ENCODE measurements at places on chromosomes 6 and 20. TPM values are rescaled to one million over a fixed set of nuclear protein-coding genes. Genes with fewer than 3 reads are reported as not detected.

- DNase-seq: no peak
Observed at GRCh38 chr6:128033156-128033555, 132.3 kb upstream of the THEMIS start.

DNA sequence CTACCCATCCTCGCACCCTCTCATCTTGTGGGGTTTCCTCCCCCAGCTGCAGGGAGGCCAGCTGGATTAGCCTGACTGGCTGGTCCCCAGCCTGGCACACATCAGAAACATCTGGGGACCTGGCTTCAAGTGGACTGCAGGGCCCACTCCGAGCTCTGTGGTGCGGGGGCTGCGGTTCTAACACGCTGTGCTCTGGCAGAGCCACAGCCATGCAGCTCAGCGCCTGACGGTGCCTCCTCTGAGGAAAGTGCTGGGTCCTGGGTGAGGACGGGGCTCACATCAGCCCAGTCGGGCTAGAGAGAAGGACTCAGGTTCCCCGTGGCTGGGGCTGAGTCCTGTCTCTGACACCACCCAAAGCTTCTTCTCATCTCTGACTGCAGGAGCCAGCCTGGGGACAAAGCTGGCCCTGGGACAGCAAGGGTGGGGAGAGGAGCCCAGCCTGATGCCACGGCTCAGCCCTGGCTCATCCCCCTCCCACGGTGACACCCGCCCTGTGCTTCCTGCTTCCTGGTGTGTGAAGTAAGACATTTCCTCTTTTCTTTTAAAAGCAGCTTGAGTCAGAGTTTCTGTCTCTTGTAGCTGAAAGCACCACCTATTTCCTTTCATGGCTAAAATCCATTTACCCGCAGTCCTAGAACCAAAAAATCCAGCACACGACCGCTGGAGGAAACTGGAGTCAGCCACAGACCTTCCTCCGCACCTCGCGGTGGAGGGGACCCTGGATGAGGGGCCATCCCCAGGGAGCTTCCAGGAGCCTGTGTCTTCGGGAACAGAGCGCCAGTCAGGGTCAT is 127.4 kb upstream of the AFDN start:
- DNase-seq: peak; percentile 48

DNA sequence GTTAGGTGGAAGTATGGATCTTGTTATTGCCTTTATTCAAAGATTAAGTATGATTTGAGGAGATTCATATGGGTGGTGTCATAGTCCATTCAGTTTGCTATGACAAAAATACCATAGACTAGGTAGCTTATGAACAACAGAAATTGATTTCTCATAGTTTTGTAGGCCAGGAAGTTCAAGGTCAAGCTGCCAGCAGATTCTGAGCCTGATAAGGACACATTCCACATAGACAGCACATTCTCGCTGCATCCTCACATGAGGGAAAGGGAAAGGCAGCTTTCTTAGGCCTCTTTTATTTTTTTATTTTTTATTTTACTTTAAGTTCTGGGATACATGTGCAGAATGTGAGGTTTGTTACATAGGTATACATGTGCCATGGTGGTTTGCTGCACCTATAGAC is 27.7 kb downstream of the ME1 start:
- no peak for DNase-seq

GRCh38 chr6:154996841-154997311 is 1.8 kb downstream of the TIAM2 start:
- DNase-seq: no peak

- no peak for DNase-seq
Observed at GRCh38 chr20:62543470-62544302, 67.9 kb upstream of the GATA5 start.

DNA sequence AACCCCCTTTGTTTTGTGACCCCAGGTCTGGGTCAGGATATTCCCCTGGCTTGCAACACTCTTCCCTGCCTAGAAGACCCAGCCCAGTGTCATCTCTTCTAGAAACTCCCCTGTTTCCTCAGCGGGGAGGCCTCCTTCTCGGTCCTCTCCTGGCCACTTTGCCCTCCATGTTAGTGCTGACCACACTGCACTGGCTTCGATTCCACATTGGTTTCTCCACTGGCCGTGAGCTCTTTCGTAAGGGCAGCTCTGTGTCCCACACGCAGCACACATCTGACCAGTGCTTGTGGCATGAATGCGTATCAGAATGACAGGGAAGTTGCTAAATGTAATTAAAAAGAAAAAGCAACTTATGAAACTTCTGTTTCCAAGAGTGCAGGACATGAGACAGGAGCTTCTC is 49.4 kb upstream of the FNDC1 start:
- DNase-seq: no peak

GRCh38 chr20:58818586-58819285 is 32.0 kb downstream of the GNAS-AS1 start:
- no peak for DNase-seq

KLHDC3 gene
- 112 TPM for polyA plus RNA-seq

OSER1 gene
- polyA plus RNA-seq: 42.7 TPM

CNKSR3 gene
- 29.3 TPM for polyA plus RNA-seq

HTR1E gene
- polyA plus RNA-seq: 0.32 TPM
